ENCODE measurements at places on chromosomes 1 and 21.
A peak's percentile ranks its signal among the peaks of the same experiment; 100 is the strongest.

- DNase-seq = no peak
Observed at GRCh38 chr1:23057301-23057700, 38.0 kb downstream of the KDM1A start.

DNA sequence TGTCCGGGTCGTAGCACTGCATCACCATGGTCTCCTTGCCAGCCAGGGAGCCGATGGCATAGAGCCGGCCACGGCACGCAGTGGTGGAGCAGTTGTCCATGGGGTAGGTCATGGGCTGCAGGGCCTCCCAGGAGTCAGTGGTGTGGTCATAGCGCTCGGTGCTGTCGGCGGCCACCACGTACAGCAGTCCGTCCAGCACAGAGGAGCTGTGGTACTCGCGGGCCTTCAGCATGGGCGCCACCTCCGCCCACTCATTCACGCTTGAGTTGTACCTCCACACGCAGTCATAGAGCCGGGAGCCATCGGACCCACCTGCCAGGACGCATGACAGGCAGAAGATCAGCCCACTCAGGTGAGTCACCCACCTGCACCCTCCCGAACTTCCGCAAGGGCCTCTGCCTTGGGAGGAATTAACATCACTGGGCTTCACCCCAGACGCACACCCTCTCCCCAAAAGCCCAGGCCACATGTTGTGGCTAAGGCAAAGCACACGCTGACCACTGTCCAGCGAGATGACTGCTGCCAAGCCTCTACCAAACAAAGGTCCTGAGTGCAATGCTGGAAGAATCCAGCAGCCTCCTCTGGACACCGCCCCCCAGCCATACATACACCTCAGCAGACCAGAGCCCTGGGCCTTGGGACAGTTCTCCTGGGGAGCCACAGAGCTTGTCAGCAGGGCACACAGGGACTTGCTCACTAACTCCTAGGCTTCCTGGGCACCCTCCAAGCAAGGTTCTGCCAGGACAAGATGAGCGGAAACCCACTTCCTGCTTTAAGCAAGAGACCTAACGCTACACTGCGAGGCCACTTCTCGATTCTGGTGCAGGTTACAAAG lies 3.3 kb downstream of the KLHL21 start:
- no peak for DNase-seq

- no peak for DNase-seq
Observed at GRCh38 chr1:234734869-234735268, 124.9 kb upstream of the IRF2BP2 start.

GRCh38 chr1:39695016-39695415 lies 3.8 kb upstream of the HPCAL4 start:
- DNase-seq = no peak

GRCh38 chr1:10803971-10804820 lies 7.8 kb upstream of the CASZ1 start:
- no peak for DNase-seq

DNA sequence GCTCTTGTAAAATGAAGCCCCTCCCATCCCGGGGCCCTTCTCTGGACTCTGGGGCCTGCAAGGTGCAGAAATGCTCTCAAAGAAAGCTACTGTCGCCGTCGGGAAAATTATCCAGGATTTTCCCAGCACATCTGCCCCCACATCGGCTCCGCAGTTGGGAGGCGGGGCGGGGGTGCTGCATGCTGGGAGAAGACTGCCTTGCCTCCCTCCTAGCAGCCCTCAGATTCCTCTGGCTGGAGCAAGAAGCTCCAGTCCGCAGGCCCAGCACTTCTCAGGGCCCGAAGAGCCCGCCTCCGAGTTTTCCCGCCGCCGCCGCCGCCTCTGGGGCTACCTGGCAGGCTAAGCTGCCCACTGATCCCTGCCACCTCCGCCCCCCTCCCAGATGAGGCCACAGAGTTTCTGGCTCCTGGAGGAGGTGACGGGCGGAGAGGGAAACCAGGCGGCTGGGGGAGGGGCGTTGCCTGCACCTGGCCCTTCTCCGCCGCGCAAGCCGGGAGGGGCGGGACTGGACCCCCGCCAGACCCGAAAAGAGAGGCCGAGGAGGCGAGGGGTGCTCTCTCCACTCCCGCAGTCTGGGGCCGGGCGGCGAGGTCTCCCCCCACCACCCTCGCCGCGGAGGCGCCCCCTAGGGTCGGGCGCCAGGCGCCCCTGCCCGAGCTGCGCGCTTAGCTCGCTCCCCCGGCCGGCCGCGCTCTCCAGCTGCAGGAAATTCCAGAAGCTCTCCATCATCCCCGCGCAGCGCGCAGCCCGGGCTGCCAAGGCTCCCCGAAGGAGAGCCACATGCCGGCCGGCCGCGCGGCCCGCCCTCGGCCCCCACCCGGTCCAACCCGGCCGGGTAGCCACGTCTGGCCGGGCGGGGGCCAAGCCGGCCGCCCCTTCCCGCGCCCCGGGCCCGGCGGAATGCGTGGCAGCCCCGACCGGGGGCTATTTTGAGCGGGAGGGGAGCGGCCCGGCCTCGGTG lies 28.8 kb downstream of the AHDC1 start:
- DNase-seq = no peak

DNA sequence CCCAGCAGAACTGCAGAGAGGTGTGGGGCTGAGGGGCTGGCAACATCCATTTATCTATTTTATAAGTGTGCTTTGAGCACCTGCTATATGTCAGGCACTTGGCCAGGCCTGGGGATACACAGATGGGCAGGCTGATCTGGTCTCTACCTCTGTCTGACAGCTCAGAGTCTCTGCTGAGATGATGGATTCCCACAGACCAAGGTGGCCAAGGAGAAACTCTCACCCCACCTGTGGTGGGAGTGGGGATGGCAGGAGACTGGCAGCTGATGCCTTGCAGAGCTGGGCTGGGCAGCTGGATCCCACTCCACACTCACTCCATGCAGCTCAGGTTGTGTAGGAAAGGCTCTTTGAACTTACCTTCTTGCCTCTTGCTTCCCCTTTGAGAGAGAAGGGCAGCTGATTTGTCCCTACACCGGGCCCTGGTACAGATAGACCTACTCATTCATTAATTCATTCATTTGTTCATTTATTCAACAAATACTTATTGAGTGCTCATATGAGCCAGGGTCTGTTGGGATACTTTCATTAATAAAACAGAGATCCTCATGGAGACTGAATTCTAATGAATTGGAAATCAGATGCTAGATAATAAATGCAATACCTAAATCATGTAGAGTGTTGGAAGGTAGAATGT lies 9.0 kb downstream of the ADORA1 start:
- no peak for DNase-seq

GRCh38 chr1:6397844-6398441 lies 4.4 kb upstream of the ACOT7 start:
- DNase-seq = no peak

GRCh38 chr1:213444224-213444623 lies 393.2 kb downstream of the RPS6KC1 start:
- no peak for DNase-seq

- no peak for DNase-seq
Observed at GRCh38 chr1:83912876-83913275, 86.1 kb downstream of the TTLL7 start.

DNA sequence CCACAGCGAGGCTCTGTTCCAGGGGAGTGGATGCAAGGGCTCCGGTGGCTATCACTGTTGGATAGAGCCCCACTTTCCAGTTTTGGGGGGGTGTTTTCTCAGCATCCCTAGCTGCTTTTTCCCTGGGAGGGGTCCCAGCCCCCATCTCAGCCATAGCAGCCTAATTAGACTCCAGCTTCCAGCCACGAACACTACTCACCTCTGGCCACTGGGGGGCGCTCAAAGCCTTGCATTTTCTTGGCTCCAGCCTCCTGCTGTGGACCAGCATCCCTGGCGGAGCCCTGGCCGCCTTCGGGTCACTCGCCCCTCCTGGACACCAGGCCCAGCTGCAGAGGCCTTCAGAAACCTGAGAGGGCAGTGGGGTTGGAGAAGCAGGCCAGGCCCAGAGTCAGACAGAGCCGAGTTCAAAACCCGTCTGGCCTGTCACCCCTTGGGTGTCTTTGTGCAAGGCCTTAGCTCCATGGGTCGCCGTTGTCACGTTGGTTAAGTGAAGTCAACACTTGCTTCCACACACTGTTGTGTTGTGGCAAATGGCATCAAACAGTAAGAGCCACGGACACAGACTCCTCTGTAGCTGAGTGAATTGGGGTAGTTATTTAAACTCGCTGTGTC lies 93.5 kb upstream of the ACTL8 start:
- peak; percentile 45 for DNase-seq

DNA sequence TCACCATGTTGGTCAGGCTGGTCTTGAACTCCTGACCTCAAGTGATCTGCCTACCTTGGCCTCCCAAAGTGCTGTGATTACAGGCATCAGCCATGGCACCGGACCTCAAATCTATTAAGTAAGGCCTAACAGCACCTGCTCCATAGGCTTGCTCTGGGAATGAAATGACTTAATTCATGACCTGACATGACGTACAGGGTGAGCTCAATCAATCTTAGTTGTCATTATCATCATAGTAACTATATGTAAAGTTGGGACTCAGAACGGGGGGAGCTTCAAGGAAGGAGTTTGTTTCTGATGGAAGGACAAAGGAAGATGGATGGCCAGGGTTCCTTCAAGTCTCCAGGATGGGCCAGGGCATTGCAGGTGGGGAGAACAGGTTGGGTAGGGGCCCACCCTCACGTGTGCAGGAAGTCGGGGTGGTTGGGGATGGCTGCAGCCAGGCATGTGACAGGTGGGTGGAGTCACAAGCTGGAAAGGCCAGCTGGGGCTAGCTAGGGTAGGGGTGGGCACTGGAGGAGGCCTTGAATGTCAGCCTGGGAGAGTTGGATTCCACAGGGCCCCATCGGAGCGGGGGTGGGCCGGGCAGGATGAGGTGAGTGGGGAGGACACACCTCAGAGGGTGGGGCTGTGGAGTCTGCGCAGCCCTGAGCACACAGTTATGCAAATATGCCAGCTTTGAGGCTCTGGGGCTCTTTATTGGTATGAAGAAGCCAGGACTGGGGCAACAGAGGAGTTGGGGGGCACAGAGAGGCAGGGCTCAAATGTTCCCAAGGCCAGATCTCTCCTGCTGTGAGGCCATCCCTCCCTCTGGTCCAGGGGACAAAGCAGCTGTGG lies 9.6 kb downstream of the TRIM62 start:
- DNase-seq = no peak

GRCh38 chr1:203267347-203267846 lies 37.9 kb upstream of the BTG2 start:
- no peak for DNase-seq

- no peak for DNase-seq
Observed at GRCh38 chr1:111369177-111369576, 58.4 kb downstream of the OVGP1 start.

GRCh38 chr1:183023146-183023600 lies at the start of gene LAMC1:
LAMC1 (plus strand) TSS chr1:183023420; CDS start chr1:183023717, 297 bp downstream.
- DNase-seq = no peak

DNA sequence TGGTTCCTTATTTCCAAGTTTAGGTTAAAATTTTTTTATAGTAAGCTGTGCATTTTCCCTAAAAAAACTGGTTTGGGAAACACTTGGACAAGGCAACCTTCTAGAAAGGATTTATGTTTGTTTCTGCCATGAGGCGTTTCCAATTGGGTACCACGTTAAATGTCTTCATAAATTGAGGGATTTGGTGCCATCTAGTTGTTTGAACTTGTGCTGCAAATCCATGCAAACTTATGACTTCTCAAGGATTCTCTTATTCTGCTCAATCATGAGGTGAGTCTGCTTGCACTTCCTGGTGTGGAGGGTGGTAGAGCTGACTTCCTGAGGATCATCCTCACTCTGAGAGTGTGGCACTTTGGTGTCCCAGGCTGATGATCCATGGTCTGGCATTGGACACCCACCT lies 123.3 kb downstream of the PCNX2 start:
- no peak for DNase-seq

Data from activated CD8-positive, alpha-beta memory T cell treated with anti-CD3 and anti-CD28 coated beads for 48 hours (primary cell).